ENCODE measurements at places on chromosomes 4 and X.

GRCh38 chr4:1684506-1685234 lies 557 bp upstream of the FAM53A start:
- no peak for DNase-seq

DNA sequence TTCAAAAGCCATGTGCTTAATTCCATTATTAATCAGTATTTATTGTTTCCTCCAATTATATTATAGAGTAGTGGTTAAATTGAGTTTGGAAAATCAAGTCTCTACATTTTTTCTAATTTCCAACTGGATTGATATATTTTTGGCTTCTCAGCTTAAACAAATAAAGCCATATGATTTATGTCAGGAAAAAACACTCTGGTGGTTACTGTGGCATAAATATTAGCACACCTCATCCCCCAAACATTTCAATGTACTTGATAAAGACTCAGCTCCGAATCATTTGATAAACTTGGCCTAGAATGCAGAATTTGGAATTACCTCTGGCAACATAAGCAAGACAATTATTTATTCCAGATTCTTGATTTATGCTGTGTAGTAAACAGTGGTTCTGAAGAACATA lies 2313.8 kb downstream of the ARAP2 start:
- DNase-seq: no peak

GRCh38 chr4:175373031-175373430 lies 439.0 kb downstream of the GPM6A start:
- no peak for DNase-seq

DNA sequence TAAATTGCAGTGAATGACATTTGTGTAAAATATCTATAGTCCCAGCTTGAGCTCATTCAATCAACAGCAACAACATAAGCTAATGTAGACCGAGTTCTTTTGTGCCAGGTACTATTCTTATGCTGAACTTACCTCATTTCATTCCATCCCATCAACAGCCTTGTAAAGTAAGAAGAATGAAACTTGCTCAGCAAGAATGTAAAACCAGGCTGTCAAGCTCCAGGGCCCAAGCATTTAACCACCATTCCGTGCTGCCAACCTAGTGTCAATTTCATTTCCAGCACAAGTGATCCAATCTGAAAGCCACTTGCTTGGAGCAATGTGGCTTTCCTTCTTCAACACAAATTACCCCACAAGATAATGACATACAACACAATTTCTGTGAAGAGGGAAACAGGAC lies 36.6 kb downstream of the RASSF6 start:
- no peak for DNase-seq

GRCh38 chr4:20538905-20539304 lies 161.4 kb upstream of the PACRGL start:
- no peak for DNase-seq

- DNase-seq: peak; percentile 85
These were observed 29.6 kb upstream of the DCAF8L1 start for GRCh38 chrX:28010875-28011274.

Measured in OCI-M1 (cell line).